CD4-positive, alpha-beta memory T cell (primary cell): ENCODE measurements at places on chromosomes 2 and 18.

- DNase-seq: no peak
Measured at GRCh38 chr2:236672606-236673005, 103.0 kb downstream of the ACKR3 start.

DNA sequence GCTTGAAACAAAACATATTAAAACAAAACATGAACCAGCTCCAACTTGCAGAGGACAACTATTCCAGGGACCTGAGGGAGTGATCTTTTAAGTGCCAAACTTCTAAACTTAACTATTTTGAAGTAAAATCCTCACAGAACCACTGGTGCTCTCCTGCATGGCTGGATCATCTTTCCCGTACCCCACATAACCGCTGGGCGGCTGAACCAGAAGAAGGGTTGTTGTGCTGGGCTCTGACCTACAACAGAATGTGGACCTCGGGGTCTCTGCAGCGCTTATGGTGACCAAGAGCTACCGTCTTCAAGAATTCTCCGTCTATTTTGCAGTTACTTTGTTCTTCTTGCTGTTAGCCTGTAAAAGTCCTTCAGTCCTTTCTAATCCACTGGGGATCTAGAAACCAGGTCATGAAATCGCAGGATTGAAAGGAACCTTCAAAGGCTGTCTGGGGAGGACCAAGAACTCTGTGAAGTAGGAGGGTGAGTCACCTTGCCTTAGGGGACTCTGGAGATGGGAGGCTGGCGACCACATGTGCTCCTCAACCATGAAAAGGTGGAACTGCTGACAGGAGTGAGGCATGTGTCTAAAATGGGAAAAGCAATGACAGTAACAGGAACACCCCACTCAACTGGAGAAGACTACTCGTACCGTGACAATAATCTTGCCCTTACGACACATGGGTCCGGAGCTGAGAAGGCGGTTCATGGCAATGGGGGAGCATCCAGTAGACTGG is 46.6 kb downstream of the HDLBP start:
- DNase-seq: no peak

DNA sequence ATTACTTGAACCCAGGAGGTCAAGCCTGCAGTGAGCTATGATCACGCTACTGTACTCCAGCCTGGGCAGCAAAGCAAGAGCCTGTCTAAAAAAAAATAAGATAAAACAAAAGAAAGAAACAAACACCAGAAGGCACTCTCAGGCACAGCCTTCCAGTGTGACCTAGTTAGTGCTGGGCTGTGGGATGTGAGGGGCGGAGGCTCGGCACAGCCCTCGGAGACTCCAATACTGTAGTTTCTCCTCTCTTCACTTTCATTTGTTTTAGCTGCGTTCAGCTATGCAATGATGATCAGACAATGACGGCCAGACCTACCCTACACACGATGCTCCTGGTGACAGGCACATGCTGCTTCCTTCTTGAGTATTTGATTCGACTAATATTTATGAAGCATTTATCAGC is 127.7 kb downstream of the SOCS6 start:
- DNase-seq: no peak

- DNase-seq: no peak
Measured at GRCh38 chr2:60899230-60899891, 18.0 kb downstream of the REL start.

GRCh38 chr18:905948-906415 is 1.3 kb downstream of the ADCYAP1 start:
- no peak for DNase-seq

GRCh38 chr2:97967216-97967592 is 28.5 kb downstream of the TMEM131 start:
- no peak for DNase-seq

GRCh38 chr18:4586731-4587130 is 131.6 kb upstream of the DLGAP1 start:
- DNase-seq: no peak

DNA sequence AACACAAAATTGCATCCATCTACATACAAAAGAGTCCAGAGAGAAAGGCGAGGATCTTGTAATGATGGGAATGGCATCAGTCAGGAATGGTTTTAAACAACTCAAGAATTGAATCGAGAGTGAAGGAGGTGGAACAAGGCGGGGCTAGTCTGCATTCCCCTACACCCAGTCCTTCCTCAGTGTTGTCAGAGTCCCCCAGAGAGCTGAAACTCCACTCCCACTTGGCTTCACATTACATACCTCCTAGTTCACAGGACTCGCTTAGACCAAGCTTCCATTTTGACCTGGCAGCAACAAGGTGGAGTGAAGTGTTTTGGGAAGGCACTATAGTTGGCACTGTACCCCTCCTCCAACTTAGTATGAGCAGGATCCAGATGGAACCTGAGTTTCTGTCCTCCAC is 1273.5 kb upstream of the CRIM1 start:
- DNase-seq: peak; percentile 24

- no peak for DNase-seq
Measured at GRCh38 chr2:64587561-64587960, 63.4 kb downstream of the AFTPH start.

- DNase-seq: no peak
Measured at GRCh38 chr2:5766561-5766960, 74.4 kb downstream of the SOX11 start.

DNA sequence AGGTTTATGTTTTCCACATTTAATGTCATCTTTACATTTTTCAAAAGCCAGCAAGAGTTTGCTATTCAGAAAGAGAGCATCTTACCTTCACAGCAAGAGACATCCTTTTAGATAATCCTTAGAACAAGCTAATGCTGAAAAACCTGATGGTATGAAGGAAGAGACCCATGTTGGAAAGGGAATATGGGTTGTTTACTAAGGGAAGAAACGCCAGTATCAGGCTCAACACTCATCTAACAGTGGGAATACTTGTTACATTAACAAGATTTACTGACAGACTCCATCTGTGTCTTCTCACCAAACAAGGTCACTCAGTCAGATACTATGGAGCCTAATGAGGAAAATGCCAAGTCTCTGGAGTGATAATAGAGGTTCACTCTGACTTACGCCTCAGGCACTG is 1474.1 kb upstream of the SLC39A10 start:
- no peak for DNase-seq

DNA sequence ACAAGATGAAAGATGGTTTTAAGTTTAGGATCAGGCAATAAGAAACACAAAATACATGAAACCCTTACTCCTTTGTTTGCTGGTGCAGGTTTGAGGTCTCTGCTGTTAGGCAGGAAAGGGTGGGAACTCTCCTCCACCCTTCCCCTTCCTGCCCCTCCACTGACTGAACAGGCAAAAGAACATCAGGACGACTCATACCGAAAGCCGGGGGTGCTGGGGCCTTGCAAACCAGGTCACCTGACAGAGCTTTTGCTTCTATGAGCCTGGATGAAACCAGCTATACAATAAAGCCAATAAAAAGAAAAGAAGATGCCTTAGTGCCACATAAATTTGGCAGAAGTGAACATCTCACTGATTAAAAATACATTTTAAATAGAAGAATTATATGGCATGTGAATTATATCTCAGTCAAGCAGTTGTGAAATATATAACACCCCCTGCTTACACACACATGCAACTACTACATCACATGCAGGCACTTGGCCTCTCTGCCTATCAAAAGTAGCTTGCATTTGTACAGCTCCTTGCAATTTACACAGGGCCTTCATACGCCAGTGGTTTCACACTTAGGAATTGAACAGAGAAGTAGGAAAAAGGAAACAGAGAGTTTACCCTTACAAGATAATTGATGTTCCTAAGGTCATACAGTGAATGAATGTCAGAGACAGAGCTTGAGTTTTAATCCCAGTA is 215.1 kb upstream of the TRIB2 start:
- DNase-seq: peak; percentile 68

DNA sequence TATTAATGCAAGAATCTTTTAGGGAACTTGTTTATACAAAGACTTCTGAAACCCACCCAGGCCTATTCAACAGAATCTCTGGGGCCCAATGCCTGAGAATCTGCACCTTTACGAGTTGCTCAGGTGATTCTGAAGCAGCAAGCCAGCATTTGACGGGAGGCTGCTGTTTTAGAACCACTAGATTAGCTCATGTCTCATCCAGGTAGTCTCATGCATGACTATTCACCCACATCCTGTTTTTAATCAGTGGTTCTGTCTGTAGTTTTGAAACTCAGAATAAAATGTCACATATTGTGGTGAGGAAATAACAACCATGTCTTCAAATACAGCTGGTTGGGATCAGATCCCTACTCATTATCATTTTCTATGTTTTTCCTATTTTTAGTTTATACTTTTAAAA is 39.5 kb downstream of the CYTIP start:
- peak; percentile 87 for DNase-seq

GRCh38 chr18:30917651-30918050 is 124.9 kb downstream of the DSC3 start:
- no peak for DNase-seq

DNA sequence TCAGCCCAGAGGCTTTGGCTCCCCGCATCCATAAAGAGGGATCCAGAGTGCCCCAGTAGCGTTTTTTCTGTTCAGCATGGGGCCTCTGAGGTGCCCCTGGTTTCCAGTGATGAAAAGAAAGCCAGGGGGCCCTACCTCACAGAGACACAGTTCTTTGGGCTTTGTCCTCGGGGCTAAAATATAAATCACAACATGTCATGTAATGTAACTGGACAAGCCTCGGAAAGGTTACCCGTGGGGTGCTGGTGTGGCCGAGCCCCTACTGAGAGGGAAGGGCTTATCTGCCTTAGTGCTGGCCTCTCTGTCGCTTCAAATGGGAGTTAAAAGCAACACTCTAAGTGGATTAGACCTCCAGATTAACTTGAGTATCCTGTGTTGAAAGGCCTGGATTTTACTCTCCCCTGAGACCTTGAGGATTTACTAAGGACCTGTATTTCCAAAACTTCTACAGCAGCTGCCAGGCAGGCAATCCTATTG is 251.6 kb upstream of the APCDD1 start:
- DNase-seq: no peak

DNA sequence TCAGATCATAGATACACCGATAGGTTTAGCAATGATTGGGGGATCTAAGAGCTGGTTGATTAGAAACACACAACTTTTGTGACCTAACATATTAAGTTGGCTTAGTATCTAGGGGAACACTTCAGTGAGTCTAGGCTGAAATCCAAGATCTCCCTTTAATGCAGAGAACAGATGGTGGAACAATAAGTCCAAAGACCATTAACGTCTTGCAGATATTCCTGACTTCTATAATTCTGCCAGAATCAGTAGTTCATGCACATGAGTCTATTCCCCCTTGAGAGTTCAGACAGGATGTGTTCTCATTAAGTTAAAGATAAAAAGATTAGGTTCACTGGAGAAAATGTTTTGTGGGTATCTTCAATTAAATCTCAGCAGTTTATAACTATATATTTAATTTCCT is 506.5 kb downstream of the TSN start:
- DNase-seq: no peak

DNA sequence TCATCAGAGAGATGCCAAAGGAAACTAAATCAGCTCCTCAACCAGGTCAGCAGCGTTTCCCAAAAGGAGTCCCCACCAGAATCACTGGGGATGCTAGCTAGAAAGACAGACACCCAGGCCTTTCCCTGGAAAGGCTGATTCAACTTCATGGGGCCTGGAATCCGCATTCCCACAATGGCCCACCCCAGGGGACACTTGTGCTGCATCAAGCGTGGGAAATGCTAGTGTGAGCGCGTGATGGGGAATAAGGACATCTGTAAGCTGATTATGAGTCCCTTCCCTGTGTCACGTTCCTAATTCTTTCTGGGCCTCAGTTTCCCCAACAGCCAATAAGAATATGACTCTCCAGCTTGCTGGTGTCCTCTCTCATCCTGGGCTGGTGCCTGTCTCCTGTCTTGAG is 2.2 kb upstream of the WNT10A start:
- DNase-seq: no peak

GRCh38 chr2:189096769-189097447 is 82.7 kb downstream of the COL5A2 start:
- DNase-seq: no peak

GRCh38 chr2:198597648-198598047 is 793.3 kb downstream of the PLCL1 start:
- no peak for DNase-seq
